Fibroblast of skin of abdomen (primary cell): ENCODE measurements at places on chromosomes 16 and 17.

DNA sequence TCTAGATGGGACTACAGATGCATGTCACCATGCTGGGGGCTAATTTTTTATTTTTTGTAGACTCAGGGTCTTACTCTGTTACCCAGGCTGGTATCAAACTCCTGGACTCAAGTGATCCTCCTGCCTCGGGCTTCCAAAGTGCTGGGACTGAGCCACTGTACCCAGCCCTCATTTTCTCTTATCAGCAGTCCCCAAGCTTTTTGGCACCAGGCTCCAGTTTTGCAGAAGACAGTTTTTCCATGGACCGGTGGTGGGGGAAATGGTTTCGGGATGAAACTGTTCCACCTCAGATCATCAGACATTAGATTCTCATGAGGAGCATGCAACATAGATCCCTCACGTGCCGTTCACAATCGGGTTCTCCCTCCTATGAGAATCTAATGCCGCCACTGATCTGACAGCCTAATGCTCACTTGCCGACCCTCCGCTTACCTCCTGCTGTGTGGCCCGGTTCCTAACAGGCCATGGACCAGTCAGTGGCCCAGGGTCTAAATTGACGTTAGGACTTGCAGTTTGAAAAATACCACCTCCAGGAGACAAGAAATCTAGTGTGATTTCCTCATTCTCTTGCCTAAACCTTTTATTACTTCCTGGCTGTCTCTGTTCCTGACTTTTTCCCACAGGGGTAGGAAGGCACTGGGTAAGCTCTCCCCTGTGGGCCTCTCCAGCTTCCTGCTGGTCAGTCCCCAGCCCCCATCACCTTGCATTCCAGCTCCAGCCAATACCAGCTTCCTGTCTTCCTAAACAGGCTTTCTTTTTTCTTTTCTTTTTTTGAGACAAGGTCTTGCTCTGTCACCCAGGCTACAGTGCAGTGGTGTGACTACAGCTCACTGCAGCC is 9.3 kb upstream of the CNP start:
- peak; percentile 38 for DNase-seq

- DNase-seq: no peak
Observed at GRCh38 chr17:28960256-28961061, 9.1 kb upstream of the PHF12 start.

GRCh38 chr17:79758271-79758670 is 19.7 kb upstream of the CBX2 start:
- DNase-seq: no peak

DNA sequence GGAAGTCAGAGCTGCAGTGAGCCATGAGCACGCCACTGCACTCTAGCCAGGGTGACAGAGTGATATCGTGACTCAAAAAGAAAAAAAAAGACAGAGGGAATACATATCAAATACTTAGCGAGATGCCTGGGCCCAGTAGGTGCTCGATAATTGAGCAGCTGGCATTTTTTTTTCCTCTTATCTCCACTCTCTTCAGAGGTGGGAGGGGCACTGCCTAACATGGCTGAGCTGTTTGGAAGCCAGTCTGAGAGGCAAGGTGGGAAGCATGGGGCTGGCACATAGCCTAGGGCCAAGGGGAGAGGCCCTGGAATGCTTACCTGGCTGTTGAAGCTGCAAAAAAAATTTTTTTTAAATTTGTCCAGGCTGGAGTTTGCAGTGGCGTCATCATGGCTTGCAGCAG is 38.4 kb downstream of the HIC1 start:
- no peak for DNase-seq

GRCh38 chr16:87584271-87584670 is 18.0 kb upstream of the JPH3 start:
- peak; percentile 23 for DNase-seq

- peak; percentile 95 for DNase-seq
Observed at GRCh38 chr17:20300436-20300934, 166.9 kb downstream of the LGALS9B start.

GRCh38 chr17:47315451-47316266 is 8.1 kb upstream of the EFCAB13 start:
- peak; percentile 95 for DNase-seq
